ENCODE measurements at places on chromosomes 5 and 9.

GRCh38 chr9:122955961-122956360 is 15.1 kb downstream of the RABGAP1 start:
- DNase-seq = no peak

GRCh38 chr5:14256756-14257393 is 113.7 kb downstream of the TRIO start:
- no peak for DNase-seq

- no peak for DNase-seq
Measured at GRCh38 chr5:66992547-66992946, 204.1 kb downstream of the CD180 start.

DNA sequence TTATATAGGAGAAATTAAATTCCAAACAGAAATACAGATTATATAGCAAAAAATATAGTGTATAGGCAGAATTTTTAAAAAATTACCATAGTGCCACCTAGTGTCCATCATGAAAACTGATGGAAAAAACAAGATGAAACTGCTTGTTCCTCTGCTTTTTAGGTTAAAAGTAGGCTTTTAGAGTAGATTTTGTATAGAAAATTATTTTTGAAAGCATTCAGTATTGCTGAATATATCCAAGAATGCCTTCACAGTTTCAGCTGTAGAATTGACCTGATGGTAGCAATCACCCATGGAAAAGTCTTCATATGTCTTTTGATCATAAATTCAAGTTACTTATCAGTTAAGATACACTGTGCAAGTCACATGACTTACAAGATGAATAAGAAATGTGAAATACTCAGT is 19.7 kb downstream of the RIOK2 start:
- no peak for DNase-seq

- no peak for DNase-seq
Measured at GRCh38 chr9:27337833-27338526, 41.0 kb upstream of the EQTN start.

DNA sequence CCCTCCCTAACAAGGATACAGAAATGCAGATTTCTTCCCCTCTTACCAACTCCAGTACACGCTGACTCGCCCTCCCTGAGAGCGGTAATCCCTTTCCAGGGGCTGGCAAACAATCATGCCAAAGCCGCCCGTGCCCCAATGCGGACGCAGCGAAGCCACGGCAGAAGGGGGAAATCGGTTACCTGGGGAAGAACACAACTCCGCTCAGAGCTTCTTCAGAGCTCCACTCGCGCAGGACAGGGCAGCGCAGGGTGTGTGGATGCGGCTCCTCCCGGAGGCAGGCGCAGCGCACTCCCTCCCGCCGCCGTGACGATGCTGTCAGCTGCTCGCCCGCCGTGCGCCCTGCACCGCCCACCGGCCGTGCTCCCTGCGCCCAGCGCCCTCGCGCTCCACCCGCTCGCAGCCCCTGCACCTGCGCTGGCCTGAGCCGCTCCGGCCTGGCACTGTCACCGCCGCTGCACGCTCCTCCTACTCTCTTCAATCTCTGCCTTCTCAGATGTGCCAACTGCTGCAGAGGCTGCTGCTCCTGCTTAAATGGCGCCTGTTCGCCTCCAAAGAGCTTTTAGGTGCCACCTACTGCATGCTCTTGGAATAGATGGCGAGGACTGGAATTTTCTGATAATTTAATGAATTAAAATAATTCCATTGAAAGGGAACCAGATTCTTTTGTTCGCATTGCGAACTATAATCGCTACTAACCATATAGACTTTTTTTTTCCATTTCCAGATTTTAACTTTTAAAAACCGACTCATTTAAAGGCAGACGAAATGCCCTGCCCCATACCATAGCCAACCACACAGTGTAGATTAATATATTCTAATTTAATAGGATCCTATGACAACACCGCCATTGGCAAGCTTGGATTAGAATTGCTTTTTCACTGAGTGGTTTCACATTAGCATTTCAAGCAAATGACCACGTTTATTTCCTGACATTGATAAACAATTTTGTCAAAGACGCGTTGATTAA is at the start of gene DIRAS2:
DIRAS2 (minus strand) TSS at position 255 of the 970 bp plus-strand sequence. CDS start 28,997 bp downstream, outside the sequence.
- peak; percentile 55 for DNase-seq

GRCh38 chr5:147949711-147950573 is 43.6 kb upstream of the C5orf46 start:
- no peak for DNase-seq
